ENCODE measurements at places on chromosomes 12 and 14. TPM values are rescaled to one million over a fixed set of nuclear protein-coding genes. Genes with fewer than 3 reads are reported as not detected.

Gene NFATC4
- 11.5 TPM for total RNA-seq

Gene SCN8A
- 12.7 TPM for total RNA-seq

Gene ST8SIA1
- total RNA-seq: not detected

Gene AMN
- not detected for total RNA-seq

Gene RDH16
- total RNA-seq: 0.86 TPM

Gene NGB
- total RNA-seq: not detected

Gene MUCL1
- not detected for total RNA-seq

Gene HHIPL1
- 0.84 TPM for total RNA-seq

Gene TEX22
- 0.40 TPM for total RNA-seq

Gene BAZ1A
- total RNA-seq: 30.6 TPM

Gene SPIC
- total RNA-seq: not detected

Gene TCL1B
- total RNA-seq: not detected

Gene LMBR1L
- 18.5 TPM for total RNA-seq

Gene CPM
- 5.3 TPM for total RNA-seq

Gene ALDH1L2
- total RNA-seq: 0.15 TPM

Gene CACNA2D4
- total RNA-seq: not detected

Gene LMO3
- total RNA-seq: 2.3 TPM

Gene LRP1-AS
- not detected for total RNA-seq

Gene DEPDC4
- total RNA-seq: 2.0 TPM

Gene FERMT2
- total RNA-seq: 29.1 TPM

Gene RTL1
- not detected for total RNA-seq

Gene FITM1
- total RNA-seq: not detected

Gene ANKLE2
- 85.9 TPM for total RNA-seq

Gene SMCO2
- 1.7 TPM for total RNA-seq

Gene SSPN
- 11.9 TPM for total RNA-seq

Gene KRT71
- total RNA-seq: not detected

All from PC-3 (cell line).